ENCODE measurements at places on chromosomes 12 and 14.

- DNase-seq, result no peak
Measured at GRCh38 chr12:105954951-105955931, 183.5 kb downstream of the NUAK1 start.

- DNase-seq, result no peak
Measured at GRCh38 chr14:76574416-76575095, 186.7 kb upstream of the VASH1 start.

DNA sequence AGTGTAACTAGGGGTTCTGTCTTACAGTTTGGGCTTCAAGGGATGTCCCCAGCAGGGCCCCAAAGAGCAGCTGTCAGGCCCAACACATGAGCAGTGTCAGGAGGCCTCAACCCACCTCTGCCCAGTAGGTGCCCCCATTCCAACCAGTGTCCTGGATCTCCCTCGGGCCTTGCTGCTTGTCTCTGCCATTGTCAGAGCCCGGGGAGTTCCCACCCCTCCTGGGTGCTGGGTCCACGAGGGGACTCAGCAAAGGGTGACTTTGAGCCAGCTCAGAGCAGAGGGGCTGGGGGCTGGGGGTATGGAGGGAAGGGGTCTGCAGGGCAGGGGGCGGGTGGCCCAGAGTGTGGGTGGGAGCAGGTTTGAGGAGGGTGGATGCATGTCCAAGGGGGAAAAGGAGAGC lies 18.0 kb upstream of the BEGAIN start:
- no peak for DNase-seq

- no peak for DNase-seq
Measured at GRCh38 chr14:52031781-52032180, 37.1 kb downstream of the NID2 start.

GRCh38 chr14:20346713-20347112 lies 3.3 kb downstream of the PARP2 start:
- DNase-seq, result no peak

GRCh38 chr12:64716839-64717455 lies 42.3 kb downstream of the GNS start:
- DNase-seq, result no peak

GRCh38 chr14:90602088-90602687 lies 205.4 kb downstream of the CALM1 start:
- no peak for DNase-seq

DNA sequence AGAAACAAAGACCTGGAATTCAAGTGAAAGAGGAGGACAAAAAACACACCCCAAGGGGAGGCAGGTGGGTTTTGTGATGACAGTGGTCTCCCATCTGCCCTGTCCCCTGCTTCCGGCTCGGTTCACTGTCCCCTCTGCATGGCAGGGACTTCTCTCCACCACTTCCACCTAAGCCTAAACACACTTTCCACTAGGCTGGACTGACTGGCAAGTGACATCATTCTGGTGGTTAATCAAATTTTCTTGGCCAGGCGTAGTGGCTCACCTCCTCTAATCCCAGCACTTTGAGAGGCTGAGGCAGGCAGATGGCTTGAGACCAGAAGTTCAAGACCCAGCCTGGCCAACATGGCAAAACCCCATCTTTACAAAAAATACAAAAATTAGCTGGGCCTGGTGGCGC lies 11.9 kb downstream of the PLEKHG6 start:
- no peak for DNase-seq

DNA sequence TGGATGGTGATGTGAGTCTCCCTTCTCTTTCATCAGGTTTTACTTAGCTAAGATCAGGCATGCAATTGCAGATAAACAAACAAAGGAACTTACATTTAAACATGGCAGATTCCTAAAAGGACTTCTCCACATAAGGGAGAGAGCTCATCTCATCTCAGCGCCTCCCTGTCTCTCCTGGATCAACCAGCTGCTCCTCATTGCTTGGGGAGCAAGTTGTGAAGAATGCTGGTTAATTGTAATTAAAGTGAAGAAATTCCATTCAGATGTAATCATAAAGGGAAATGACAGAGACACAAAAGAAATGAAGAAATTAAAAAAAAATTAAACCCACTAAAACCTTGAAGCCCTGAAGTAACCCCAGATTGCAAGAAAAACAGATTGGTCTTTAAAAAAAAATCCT lies 104.4 kb upstream of the DIO2 start:
- no peak for DNase-seq

DNA sequence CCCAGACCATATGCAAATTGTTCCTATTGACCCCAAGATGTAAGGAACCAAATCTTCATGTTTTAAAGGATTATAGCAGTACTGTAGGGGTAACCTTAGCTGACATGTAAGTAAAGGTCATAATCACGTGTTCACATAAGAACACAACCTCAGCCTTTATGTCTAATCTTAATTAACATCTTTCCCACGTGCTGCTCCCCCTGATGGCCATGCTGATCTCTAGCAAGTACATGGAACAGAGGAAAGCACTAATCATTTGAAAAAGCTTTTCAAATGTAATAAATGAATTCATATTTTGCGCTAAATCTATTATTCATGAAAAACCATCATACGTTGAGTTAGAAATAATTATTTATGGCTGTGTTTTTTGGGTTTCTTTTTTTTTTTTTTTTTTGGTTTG lies 30.5 kb upstream of the ITPR2 start:
- DNase-seq, result peak; percentile 57

- DNase-seq, result no peak
Measured at GRCh38 chr14:105147671-105148603, 20.6 kb downstream of the JAG2 start.

DNA sequence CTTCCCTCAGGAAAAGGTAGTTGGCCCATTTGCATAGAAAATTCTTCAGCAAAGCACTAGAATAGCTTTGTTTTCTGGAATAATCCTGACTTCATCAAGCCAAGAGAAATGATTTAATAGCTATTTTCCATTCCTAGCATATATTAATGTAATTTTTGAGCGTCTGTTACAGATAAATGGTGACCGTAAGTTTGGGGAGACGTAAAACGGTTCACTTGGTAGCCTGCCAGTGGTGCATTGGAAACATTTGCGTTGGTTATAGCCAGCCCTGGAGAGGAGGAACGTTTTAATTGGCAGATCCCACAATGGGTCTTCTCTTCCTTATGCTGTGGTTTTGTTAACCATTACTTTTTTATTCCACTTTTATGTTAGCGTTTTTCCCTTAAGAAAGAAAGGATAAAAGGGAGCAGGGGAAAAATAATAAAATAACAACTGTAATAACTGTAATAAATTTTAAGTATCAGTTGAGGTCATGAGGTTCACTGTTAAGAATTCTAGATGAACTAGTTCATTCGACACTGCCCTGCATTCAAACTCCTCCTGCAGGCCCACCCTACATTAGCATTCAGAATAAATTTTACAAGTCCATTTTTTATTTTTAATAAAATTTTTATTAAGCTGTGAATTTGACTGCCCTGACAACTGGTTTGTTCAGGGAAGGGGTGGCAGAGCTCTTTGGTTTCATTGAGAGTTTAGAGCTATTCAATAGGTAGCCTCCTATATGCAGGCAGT lies 300.7 kb downstream of the ERC1 start:
- no peak for DNase-seq

- DNase-seq, result peak; percentile 70
Measured at GRCh38 chr14:94342334-94342934, 19.3 kb upstream of the SERPINA6 start.

DNA sequence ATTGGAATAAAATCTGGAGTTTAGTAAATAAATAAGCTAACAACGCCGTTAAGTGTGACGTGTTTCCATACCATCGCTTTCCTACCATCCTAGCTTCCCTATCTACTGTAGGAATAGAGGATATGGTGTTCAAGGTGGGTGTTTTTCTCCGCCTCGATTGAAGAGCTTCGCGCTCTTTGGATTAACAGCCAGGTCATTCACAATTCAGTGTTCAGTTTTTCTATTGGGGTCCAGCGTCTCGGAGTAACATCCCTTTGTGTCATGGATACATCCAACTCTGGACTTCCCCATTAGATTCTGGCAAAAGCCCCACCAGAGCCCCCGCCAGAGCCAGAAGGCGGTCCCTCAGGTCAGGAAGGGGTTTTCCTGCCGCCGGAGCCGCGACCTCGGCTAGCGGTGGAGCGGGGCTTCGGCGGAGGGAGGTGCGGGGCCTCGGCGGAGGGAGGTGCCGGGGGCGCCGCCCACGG lies 1.2 kb upstream of the SRGAP1 start:
- DNase-seq, result no peak

DNA sequence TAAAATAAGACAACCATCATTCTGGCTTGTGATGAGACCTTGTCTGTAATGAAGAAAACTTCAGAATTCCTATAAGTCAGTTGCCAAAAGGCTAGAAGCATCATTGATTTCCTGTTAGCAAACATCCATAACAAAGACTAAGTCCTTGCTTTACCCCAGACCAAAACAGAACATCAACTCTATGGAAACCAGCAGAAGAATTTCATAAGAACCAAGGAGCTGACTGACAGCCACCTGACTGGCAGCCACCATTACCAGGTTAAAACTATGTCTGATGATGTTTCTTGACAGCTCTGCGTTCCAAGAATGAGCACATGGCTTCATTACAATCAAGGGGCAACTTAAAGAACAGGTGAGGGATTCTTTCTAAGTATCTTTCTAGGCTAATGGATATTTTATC lies 29.3 kb downstream of the HECTD4 start:
- no peak for DNase-seq

GRCh38 chr12:127987199-127987901 lies 279.6 kb upstream of the TMEM132C start:
- no peak for DNase-seq

DNA sequence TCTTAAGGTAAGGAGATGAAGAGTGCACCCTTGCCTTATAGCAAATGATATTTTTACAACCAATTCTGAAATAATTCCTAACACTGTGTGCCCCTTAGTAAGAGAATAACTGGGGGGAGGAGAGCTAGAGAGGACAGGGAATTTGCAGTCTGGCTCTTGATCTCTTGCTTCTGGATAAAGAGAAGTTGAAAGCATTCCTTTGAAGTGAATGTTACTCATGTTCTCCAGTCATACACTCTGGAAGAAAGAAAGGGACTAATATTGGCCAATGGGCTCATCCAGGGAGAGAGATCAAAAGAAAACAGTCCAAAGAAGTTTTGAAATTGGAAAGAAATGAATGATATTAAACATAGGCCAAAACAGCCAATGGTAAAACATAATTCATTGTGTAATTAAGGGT lies 25.3 kb downstream of the C12orf75 start:
- DNase-seq, result no peak

DNA sequence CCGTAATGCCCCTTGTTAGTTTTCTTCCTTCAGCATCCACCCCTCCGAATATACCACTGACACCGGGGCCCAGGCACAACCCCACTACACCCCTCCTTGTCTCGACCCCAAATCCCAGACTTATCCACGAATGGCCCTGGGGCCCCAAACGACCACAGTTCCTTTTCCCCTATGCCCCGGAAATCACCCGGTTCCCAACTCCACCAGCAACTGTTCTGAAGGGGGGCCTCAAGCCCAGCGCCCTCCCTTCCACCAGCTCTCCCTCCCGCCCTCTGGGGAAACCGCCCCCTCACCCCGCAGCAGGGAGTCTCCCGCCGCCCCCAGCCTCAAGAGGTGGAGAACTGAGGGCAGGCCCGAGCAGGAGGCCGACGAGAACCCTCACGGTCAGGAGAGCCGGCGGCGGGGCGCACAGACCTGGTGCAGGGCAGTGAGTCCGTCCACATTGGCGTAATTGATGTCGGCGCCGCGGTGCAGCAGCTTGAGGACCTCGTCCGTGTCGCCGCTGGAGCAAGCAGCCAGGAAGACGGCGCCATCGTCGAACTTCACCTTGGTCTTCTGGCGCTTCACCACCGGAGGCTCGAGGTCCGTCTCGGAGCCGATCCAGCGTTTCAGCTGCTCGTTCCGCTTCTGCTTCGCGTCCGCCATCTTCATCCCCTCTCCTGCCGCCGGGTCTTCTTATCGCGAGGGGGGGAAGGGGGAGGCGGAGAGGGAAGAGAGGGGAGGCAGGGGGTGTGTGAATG lies 446 bp downstream of the PPP1R12A start:
- peak; percentile 73 for DNase-seq

Measured in Kasumi-1 (cell line).